HS-5 (cell line): ENCODE measurements at places on chromosomes 12 and 14.
A peak's percentile ranks its signal among the peaks of the same experiment; 100 is the strongest.

- DNase-seq, result no peak
These were observed 144.4 kb upstream of the PRICKLE1 start for GRCh38 chr12:42733911-42734310.

DNA sequence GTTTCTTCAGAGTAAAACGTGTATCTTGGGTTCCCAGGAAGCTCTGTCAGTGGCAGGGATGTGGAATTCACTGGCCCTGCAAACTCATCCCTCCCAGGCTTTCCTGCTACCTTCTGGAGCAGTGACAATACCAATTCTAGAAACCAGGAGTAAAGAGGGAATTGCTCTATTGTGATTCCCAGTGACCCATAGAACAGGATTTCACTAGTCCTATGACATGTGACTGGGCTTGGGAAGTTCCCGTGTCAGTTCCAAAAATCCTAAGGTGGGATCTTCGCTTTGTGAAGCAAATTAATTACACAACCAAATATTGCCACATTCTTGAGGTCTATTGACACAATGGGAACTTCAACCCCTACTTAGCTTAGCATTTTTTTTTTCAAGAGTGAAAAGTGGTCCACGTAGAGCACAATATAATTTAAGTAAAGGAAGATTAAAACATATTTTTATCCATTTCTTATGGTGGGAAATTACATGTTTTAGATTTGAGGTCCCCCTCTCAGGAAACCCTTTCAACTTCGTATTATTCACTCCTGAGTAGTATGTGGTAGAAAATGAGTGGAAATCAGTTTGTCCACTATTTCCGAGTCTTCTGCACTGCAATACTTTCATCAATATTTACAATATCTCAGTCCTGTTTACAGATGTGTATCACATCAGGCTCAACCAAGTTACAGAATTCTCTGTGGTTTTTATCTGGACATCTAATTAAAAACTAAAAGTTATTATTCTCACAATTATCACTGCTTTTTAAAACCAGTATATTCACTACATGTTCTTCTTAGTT, 88.9 kb upstream of the SOX5 start:
- DNase-seq, result no peak

DNA sequence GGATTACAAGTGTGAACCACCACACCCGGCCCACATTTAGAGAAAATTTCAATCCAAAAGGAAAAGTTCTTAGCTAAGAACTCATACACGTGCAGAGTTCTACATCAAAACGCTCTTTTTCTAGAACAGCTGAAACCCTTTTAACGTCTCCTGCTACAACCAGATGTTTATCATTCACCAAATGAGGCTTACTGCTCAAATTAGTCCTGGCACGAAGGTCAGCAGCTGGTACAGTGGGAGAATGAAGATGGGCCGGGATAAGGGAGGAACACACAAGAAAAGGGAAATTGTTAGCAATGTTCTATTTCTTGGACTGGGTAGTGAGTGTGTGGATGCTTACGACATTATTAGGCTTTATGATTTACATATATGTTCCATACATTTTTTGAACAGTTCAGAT, 37.2 kb downstream of the PRKAB1 start:
- no peak for DNase-seq

GRCh38 chr12:113135178-113136127, at the start of gene RASAL1:
RASAL1 (minus strand) TSS chr12:113135761; CDS start chr12:113135462, 299 bp downstream.
- DNase-seq, result no peak

GRCh38 chr12:28755027-28755426, 394.1 kb upstream of the FAR2 start:
- DNase-seq, result no peak

- no peak for DNase-seq
These were observed 27.4 kb upstream of the BATF start for GRCh38 chr14:75494896-75495295.

- no peak for DNase-seq
These were observed 17.4 kb downstream of the CEP170B start for GRCh38 chr14:104882325-104882973.

DNA sequence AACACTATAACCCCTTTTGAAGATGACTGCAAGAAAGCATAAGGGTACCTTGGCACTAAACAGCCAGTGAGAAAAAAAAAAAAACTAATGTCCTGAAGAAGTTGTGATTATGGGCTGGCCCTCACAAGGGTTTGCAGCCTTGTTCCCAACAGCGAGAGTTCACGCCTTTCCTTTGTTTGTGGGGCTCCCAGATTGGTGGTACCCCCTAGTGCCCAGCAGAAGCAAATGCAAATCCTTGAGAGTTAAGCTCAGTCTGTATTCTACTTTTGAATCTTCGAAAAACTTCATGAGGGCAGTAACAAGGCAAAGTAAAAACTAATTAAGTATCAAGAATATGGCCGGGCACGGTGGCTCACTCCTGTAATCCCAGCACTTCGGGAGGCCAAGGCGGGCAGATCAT, 238.9 kb upstream of the LMO3 start:
- DNase-seq, result no peak

GRCh38 chr12:72282721-72283120, 10.6 kb downstream of the TRHDE start:
- no peak for DNase-seq

DNA sequence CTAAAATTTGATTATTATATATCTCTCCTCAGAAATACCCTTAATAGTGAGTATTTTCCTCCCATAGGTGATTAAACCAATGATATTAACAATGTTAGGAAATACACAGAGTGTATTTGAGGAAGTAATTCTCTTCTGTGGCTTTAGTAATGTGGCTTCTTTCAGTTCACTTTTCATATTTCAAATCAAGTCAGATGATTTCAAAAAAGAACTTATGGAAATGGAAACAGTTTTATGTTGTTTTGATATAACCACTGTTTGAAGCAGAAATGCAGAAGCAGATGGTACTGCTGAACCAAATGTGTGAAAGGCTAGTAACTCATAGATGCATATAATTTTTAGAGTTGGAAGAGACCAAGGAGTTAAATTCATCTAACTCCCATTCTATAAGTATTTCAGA, 1.9 kb upstream of the GPR33 start:
- DNase-seq, result no peak

DNA sequence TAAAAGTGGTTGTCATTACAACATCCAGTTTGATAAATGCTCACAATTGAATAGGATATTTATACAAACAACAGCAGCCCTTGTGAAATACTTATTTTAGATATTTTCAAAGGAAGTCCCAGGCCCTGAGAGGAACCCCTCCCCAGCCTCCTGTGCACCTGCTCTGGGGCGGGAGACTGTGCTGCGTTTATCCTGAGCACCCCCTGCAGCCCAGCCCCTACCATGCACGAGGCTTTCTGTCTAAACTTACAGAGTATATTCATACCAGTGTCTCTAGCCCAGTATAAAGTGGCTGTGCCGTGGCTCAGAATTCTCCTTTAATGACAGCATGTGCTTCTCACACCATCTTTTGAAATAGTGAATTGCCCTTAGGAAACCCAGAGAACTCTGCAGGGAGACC, 1084.3 kb downstream of the TMEM121 start:
- DNase-seq, result no peak

GRCh38 chr14:43503508-43503907, 1003.6 kb downstream of the FSCB start:
- DNase-seq, result no peak

DNA sequence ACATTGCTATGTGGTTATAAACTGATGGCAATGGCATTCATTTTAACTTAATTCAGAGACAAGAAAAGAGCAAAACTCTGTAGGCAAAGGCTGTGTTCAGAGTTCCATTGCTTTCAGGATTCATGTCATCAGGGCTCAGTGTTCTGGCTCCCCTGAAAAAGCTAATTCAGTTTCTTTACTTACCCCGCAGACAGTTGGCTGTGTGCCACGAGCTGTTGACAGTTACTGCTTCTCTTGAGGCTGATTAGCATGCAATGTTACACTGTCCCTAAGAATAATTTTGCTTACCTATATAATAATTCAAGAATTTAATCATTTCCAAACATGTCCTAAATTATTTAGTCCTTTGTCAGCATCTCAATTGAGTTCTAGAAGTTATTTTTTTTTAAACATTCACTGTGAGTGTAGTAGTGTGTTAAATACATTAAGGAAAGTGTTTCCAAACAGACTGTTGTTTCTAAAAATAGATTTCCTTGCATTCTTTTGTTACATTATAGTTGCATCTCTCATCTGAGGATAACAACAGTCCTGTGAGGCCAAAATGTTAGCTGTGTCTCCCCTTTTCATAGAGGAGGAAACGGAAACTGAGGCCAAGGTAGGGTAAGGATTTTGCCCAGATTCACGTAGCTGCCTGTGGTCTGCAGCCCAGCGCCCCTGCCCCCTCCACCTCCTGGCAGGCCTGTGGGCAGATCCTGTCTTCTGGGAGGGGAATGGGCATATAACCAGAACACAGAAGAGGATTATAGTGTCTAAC, 98.6 kb downstream of the PELI2 start:
- no peak for DNase-seq

- no peak for DNase-seq
These were observed 31.2 kb downstream of the TAS2R7 start for GRCh38 chr12:10771132-10771733.

DNA sequence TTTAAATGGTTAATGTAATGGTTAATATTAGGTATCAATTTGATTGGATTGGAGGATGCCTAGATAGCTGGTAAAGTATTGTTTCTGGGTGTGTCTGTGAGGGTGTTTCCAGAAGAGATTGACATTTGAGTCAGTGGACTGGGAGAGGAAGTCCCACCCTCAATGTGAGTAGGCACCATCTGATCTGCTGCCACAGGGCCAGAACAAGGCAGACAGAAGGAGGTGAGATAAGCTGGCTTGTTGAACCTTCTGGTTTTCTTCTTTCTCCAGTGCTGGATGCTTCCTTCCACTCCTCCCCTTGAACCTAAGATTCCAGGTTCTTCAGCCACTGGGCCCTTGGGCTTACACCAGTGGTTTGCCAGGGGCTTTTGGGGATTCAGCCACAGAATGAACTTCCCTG, 756.5 kb upstream of the LRFN5 start:
- no peak for DNase-seq

GRCh38 chr12:70106347-70106746, 136.9 kb upstream of the CNOT2 start:
- DNase-seq, result no peak

GRCh38 chr12:120639771-120640721, at the start of gene CABP1:
CABP1 (plus strand) TSS chr12:120640626; CDS start chr12:120640686, 60 bp downstream.
- no peak for DNase-seq

GRCh38 chr14:95835121-95835730, 41.4 kb upstream of the TUNAR start:
- peak; percentile 2 for DNase-seq

DNA sequence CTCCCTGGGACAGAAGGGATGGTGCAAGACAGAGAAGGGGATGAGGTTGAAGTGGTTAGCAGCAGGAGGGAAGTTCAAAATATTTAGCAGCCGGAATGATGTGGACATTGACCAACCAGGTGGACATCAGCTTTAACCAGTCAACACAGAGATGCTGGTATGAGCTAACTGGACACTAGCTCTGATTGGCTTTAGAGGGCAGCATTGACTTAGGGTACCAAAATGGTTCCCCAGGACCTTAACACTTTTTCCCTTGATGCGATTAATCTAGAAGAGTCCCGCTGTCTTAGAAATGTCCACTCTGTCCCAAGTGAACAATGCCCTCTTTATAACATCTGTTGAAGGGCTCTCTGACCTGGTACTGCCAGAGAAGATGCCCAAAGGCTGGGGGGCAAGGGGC, 134.0 kb upstream of the GSC start:
- DNase-seq, result no peak

GRCh38 chr12:76871082-76871481, 7.7 kb downstream of the CSRP2 start:
- no peak for DNase-seq

GRCh38 chr14:72164420-72165228, 232.4 kb downstream of the RGS6 start:
- DNase-seq, result no peak

GRCh38 chr14:53927171-53927570, 29.5 kb downstream of the BMP4 start:
- peak; percentile 4 for DNase-seq

GRCh38 chr12:95984682-95985081, 11.5 kb downstream of the HAL start:
- DNase-seq, result no peak
